ENCODE measurements at places on chromosomes 12 and 14.

GRCh38 chr14:31025367-31026076 lies at the start of gene AP4S1:
Gene AP4S1 (plus strand): TSS chr14:31025649. CDS start chr14:31066197, 40,548 bp downstream.
- peak; percentile 22 for DNase-seq

GRCh38 chr12:57489157-57489641 lies 1.3 kb downstream of the MARS1 start:
- no peak for DNase-seq

- DNase-seq: no peak
Measured at GRCh38 chr14:78319887-78320635, 149.9 kb downstream of the NRXN3 start.

- DNase-seq: no peak
Measured at GRCh38 chr12:72075401-72075800, 136.8 kb downstream of the TPH2 start.

DNA sequence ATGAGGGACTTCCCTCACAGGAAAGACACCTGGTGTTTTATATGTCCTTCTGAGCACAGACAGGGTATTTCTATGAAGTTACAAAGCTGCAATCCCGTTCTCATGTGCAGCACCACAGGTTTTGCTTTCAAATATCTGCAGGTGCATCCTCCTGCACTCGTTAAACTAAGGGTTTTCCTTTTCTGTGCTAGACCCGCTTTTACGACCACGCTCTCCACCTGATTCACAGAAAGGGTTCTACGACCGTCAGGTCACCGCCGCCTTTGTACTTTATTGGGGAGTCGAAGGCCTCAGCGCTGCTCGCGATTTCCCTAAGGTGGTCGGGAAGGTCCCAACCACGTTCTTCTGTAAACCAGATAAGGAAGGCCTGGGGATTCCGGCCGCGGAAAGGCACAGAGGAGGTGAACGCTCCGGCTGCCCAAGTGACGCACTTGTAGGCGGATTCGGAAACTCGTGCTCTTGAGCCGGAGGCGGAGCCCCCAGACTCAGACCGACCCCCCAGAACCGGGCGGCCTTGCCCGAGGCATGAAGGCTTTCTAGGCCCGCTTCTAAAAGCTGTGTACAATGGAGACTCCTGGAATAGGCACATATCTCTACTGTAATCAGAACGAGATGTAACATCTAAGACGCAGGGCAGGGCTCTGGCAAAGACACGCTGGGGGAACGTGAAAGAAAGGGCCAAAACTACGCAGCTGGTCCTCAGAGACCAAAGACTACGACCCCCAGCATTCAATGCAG lies 995 bp upstream of the HSP90B1 start:
- DNase-seq: peak; percentile 75

DNA sequence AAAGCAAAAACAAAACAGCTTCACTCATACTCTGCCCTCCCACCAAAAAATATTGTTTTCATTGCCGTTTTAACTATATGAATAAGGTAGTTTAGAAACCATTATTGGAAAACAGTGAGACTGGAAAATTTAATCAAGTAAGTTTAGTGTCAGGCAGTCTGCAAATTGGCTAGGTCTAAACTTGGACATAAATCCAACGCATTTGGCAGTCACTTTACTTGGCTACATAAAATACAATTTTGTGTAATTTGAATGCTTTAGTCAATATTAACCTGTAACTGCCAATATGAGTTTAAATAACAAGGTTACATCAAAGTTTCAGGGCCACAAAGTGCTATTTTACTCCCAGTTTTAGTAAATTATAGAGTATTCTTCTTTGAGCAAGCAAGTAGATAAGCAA lies 202.3 kb upstream of the SLC38A2 start:
- no peak for DNase-seq

GRCh38 chr12:116887244-116887643 lies 6.0 kb upstream of the HRK start:
- no peak for DNase-seq

DNA sequence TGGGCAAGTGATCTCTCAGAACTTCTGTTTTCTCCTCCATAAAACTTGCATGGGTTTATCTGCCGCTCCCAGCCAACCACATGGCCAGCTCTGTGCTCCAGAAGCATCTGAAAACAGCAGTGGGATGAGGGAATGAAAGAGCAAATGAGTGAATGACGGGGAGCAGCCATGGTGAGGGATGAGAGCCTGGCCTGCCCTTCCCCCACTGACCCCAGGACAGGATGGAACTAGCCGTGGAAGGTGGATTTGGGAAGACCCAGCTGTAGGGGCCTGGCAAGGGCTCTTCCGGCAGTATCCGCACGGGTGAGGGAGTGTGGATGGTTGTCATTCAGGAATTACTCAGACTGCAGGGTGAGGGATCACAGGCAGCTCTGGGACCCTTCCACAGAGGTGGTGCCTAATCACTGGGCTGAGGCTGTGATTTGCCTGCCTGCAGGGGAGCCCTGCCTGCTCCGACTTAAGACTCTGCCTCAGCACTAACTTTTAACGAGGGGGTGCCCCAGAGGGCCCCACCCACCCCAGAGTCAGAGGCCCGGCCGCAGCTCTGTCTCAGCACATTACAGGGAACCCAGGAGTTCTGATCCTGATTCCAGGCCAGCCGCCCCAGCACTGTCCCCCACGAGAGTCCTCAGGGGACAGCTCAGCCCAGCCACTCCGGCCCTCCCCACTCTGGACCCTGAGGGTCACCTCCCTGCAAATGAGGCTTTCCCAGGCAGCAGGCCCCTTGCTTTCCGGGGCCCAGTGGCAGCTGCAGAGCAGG lies 136.8 kb upstream of the C14orf180 start:
- no peak for DNase-seq

DNA sequence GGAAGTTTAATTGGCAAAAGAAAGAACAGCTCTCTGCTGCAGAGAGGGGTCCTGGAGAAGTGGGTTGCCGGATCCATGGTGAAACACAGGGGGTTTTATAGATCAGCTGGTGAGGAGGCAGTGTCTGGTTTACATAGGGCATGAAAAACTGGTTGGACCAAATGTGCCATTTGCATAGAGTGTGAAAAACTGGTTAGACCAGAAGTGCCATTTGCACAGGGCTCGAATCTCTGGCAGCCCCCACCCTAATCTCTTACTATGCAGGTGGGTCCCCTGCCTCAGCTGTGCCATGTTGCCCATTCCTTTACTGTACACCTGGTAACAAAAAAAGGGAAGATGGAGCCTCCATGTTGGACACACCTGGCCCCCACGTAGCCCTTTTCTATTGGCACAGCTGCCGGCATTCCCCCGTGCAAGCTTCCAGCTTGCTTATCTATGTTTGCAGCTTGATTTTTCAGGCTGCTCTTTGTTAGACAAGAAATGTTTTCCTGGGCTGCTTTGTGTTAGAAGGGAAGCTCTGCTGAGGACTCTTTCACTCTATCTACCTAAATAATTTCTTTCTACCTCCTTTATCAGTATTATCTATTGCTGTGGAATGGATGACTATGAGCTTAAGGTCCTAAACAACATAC lies 61.1 kb upstream of the TMEM132D start:
- no peak for DNase-seq

DNA sequence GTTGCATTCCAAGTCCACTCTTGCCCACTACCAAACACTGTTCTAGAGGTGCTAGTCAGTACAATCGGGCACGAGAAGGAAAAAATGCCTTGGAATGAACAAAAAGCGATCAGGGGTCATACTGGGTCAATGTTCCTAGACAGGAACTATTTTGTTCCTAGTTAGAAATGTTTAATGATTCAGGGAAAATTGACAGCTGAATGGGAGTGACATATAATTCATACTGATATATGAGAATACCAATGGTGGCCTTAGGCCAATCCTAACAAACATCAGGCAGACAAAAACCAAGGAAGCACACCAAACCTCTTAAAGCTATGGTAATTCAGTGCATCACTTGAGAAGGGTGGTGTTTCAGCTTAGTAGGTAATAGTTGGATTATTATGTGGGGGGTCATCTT lies 51.1 kb downstream of the ANAPC7 start:
- DNase-seq: no peak

- no peak for DNase-seq
Measured at GRCh38 chr12:29050503-29050902, 98.6 kb upstream of the FAR2 start.

GRCh38 chr12:103369929-103370328 lies 125.8 kb downstream of the C12orf42 start:
- no peak for DNase-seq

DNA sequence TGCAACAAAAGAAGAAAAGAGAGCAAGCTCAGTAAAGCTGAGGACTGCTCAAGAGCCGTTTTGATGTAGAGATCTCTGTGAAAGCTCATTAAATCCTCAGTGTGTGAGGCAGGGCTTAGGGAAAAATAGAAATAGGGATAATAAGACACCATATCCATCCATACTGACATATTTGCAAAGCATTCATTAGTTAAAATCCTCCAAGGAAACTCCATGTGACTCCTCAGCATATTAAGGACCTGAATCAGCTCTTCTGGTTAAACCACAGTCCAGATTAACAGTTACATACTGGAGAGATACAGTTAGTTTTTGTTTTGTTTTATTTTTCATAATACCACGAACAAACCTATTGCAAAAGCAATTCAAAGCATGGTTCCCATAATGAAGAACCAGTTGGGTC lies 288.2 kb downstream of the PAWR start:
- DNase-seq: no peak

GRCh38 chr14:22689199-22689598 lies 45.0 kb upstream of the OR6J1 start:
- no peak for DNase-seq

- DNase-seq: no peak
Measured at GRCh38 chr12:83005534-83006197, 319.0 kb downstream of the TMTC2 start.

- no peak for DNase-seq
Measured at GRCh38 chr12:53061404-53062010, 11.6 kb downstream of the TNS2 start.

DNA sequence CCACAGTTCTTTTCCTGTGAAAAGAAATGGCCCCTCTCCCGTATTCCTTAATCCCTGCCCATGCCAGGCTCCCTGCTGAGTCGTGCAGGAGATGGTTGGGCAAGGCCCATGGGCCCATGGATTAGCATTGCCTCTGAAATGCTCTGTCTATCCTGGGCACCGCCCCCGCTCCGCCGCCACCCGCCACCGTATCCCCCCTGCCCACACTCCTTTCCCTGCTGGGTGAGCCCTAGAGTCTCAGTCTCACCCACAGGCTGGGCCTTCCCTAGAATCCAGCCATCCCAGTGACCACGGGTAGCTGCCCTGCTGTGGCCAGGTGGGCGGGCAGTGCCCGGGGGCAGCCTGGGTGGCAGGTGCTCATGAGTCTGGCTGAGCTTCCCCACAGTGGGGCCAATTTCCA lies 50.6 kb downstream of the TSPAN11 start:
- DNase-seq: no peak

DNA sequence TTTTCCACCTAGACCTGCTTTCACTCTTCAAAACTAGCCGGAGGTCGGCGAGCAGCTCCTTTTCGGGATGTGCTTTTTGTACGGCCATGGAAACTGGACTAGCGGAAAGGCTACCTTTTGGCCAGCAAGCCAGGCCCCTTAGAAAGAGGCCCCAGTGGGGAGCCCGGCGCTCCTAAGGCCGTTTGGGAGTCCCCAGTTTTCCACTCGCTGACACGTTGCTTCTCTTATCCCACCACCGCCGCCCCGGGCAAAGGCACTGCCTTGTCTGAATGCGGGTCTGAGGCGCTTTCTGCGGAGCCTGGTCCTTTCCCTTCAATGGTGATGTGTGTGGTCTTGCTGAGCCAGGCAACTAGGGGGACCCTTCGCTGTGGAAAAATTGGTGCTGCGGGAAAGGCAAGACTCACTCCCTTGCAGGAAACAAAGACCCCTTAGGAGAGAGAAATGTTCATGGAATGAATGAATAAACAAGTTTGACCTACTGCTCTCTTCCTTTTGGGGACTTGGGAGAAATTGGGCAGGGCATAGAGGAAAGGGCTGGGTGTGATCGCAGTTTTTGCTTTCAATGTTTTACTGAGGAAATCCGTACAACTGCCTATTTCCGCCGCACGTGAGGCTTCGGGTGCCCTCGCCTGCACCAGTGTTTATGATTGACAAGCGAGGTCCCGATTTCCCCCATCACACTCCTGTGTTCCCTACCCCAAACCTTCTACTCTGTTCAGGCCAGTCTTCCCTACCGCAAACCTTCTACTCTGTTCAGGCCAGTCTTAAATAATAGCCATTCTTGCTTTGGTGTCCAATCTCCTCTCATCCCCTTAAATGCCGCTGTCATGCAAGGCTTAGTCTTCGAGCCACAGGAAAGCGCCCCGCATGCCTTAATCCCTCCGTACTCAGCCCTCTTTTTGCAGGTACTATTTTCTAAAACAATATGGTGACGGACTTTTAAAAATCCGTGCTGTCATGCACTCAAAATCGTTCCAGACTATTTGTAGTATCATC lies 1.0 kb upstream of the SLC38A2 start:
- DNase-seq: peak; percentile 38

DNA sequence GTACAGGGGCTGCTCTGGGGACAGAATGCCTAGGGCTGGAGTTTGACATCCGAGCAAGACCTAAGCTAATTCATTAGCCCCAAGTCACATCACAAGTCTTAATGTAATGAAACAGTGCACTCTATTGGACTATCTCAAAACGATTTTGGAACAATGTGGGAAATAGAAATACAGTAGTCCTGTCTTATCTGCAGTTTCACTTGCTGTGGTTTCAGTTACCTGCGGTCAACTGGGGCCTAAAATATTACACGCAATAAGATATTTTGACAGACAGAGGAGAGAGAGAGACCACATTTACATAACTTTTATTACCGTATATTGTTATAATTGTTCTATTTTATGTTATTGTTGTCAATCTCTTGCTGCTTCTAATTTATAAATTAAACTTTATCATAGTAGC lies 21.1 kb downstream of the MOAP1 start:
- no peak for DNase-seq

GRCh38 chr14:99672506-99673304 lies 11.4 kb upstream of the CYP46A1 start:
- no peak for DNase-seq

DNA sequence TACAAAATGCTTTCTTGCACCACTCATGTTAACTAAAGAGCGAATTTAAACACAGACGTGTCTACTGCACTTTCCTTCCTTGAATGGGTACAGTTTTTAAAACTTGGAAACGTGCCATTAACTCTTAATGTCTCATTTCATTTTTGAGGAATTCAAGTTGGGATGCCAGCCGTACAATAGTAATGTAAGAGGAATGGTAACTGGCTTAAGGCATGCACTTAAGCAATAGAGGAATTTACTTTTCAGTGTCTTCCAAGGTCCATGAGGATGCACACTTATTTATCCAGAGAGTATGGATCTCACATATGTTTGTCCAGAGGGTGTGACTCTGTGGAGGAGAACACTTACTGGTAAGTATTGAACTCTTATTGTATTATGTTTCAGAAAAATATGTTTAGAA lies 52.9 kb downstream of the PPP4R4 start:
- DNase-seq: no peak

GRCh38 chr12:120892265-120892664 lies 11.9 kb downstream of the SPPL3 start:
- no peak for DNase-seq

GRCh38 chr12:67662910-67663538 lies 14.5 kb downstream of the DYRK2 start:
- no peak for DNase-seq

- no peak for DNase-seq
Measured at GRCh38 chr14:39446131-39446744, 14.0 kb upstream of the FBXO33 start.

All from CD4-positive, alpha-beta T cell (primary cell).